ENCODE measurements at places on chromosomes 5 and 9. TPM values are rescaled to one million over a fixed set of nuclear protein-coding genes. Genes with fewer than 3 reads are reported as not detected.

The PCDHB5 gene
- 3.1 TPM for total RNA-seq

DNA sequence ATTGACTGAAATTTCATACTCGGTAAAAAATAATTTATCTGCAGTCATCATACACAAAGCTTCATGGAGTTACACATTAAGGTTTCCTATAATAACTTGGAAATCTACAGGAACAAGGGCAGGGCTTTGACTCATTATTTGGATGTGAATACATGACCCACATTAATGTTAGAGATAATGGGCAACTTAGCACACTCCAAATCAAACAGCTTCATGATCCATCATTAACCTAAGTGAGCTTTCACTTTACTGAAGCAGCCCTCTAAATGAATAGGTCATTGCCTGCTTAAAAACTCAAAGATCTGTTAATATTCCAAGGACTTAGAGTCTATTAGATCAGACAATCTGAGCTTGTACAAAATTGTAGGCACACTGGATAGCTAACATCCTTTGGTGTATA, 9.0 kb downstream of the CDH12 start:
- DNase-seq = no peak

The GPR151 gene
- total RNA-seq = not detected

DNA sequence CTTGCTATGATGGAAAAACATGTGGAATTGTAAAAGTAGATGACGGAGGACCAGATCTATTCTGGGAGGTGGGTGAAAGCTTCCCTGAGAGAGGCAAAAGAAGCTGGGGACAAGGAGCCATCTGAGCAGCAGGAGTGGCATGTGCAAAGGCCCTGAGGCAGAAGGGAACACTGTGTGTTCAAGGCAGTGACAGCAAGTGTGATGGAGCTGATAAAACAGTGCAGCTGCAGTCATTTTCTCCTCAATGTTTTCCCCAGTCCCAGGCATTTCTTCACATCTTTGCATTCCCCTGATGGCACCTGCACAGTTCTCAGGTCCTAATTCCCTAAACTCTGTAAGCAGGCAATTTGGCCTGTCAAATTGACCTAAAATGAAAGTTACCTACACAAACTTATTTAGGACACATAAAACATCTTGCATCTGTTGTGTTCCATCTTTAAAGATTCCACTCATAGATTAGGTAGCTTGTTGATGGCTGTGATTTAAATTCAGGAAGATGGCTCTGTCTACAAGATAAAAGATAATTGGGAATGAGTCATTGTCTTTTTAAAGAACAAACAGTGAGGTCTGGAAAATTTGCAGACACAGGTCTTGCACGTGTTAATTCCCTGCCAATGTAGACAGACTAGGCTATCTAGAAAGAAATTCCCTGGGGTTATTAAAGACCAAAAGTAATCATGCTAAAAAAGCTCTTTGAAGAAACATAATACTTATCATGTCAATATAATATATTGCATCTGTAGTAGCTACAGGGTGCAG, 289.6 kb upstream of the SGCD start:
- DNase-seq = no peak

DNA sequence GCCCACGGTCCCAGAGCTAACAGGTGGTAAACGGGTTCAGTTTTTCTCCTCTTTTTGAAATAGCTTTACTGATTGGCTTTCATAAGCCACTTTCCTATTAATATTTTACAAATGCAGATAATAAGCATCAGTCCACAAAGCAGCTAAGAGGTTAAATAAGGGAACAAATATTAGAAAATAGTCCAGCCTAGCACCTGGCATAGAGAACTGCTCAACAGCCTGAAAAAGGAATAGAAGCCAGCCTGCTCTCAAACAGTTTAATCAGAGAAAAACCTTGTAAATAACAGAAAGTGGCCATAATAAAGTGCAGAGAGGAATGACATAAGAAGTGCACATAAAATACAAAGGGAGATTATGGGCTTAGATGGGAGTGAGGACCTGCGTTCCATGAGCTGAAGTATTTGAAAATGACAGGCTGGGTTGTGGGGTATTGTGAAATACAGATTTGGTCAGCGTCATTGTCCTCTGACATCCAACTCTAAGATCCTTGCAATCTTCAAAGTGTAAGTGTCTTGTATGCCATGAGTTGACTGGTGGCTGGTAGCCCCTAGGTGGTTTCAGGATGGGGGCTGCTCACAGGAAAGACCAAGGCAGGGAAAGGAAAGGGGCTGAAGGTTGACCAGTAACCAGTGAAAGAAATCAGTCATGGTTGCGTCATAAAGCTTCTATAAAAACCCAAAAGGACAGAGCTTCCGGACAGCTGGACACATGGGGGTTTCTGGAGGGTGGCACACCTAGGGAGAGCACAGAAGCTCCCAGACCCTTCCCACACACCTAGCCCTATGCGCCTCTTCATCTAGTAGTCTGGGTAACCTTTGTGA, 32.4 kb downstream of the MYO10 start:
- no peak for DNase-seq

The ADAMTS6 gene
- 16.2 TPM for total RNA-seq

The TSC1 gene
- 31.7 TPM for total RNA-seq

DNA sequence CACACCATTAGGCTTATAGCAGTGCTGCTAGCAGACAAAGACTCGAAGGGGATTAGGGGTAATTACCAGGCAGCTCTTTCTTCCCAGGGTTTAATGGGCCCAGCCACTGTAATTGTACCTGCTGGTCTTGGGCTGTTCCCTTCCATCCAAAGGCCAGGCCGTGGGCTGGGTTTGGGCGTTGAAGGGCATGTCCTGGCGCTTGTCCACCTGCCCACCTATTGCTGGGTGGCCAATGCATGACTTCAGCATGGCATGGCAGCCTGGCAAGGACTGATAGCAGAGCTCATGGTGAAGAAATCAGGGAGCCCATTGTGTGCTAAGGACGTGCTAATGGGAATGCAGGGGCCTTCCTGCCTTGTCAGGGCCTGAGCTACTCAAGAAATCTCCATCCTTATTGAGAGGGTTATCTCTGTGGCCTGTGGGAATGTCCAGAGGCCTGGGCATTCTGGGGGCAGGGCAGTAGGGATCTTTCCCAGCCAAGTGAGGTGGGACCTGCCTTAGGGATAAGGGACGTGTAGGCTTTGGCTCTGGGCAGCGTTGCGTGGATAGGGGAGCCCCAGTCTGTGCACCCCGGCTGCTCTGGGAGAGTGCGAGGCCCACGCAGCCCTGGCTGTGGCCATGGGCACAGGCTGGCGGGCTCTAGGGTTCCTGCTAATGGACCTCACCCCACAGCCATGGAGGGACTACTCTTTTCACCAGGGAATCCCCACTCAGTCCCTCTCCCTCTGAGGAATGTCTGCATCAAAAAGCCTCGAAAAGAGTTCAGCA, 116.1 kb upstream of the PITX1 start:
- no peak for DNase-seq

GRCh38 chr5:40678026-40678425, 1.7 kb upstream of the PTGER4 start:
- no peak for DNase-seq

DNA sequence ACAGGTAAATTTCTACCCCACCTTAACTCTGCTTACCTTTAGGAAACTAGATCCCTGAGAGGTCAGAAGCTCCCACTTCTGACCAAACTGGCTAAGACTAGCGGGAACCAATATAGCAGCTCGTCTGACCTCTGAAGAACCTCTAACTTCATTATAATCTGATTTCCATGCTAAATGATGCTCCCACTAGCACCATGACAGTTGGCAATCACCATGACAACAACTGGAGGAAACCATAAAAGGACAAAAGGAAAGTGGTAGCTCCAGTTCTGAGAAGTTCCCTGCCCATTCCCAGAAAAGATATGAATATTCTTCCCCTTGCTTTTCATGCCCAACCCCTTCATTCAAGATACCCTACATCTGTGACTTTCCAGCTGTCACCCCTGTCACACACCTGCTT, 483.3 kb downstream of the CTNND2 start:
- no peak for DNase-seq

DNA sequence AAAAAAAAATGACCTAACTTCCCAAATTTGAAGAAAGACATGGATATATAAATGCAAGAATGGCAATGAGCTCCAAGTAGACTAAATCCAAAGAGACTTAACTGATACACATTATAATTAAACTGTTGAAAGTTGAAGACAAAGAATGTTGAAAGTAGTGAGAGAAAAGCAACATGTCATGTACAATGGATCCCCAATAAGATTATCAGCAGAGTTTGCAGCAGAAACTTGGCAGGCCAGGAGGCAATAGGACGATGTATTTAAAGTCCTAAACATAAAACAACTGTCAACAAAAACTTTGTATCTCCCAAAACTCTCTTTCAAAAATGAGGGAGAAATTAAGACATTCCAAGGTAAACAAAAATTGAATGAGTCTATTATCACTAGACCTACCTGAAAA, 8.6 kb upstream of the DIRAS2 start:
- DNase-seq = no peak

DNA sequence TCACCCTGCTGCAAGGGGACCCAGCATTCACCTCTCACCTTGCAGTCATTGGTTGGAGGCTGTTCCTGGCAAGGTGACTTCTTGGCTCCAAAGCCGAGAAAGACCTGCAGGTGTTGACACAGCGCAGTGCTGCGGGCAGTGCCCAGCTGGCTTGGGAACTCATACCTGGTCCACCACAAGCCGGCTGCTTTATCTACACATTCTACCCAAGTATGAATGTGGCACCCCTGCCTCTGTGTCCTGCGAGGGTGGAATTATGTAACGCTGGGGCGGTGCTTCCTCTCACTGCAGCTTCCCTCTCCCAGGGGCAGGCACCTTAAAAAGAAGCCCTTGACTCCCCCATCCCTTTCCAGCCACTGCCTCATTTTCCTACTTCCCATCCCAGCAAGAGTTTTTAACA, 2.5 kb upstream of the ZMYND19 start:
- DNase-seq = no peak

- no peak for DNase-seq
These were observed 77.8 kb downstream of the GCNT4 start for GRCh38 chr5:74974451-74975091.

DNA sequence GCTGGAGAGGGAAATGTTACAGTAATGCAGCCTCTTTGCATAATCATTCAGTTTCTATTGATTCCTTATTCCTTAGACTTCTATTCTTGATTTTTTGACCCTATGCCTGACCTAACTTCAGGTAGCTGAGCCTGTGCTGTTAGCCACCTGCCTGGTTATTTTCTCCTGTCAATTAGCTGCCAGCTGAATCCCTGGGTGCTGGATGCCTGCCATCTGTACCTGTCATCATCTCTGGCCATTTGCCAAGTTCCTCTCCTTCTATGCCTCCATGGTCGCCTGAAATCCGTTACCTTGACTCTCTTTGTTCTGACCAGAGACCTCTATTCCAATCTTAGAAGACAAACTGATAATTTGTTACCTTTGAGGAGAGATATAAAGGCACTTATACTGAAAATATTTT, 178.3 kb downstream of the CAVIN4 start:
- DNase-seq = no peak
